NCI-H526 (cell line): ENCODE measurements at places on chromosomes 5 and 9.

- DNase-seq: no peak
Measured at GRCh38 chr5:115661101-115661500, 35.3 kb upstream of the TMED7 start.

DNA sequence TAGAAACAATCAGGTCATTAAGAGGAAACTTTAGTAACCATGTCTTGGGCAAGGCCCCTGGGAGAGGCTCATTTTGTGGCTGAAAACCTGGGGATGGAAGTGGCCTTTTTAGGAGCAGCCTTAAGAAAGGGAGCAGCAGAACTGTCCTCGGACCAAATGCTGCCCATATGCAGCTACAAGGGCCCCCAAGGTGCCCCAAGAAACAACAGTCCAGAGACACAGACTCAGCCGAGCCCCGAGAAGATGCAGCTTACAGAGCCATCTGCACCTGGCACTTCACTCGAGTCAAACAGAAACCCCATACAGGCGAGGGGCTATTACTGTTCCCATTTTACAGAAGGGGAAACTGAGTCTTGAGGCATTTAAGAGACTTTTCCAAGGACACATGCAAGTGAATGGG, 58.0 kb downstream of the COL23A1 start:
- no peak for DNase-seq

DNA sequence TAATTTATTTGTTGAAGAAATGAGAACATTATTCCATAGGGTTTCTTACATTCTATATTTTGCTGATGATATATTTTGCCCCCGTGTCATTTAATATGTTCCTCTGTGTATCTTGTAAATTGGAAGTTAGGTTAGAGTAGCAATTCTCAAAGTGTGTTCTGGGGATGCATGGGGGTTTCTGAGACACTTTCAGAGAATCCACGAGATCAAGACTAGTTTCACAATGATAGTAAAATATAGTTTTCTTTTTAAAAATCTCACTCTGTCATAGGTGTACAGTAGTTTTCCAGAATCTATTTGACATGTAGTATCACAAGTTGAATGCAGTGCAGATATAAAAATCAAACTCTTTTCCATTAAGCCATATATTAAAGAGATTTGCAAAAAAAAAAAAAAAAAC, 488.6 kb upstream of the SGCD start:
- no peak for DNase-seq

GRCh38 chr9:30673132-30673531, 1711.3 kb upstream of the ACO1 start:
- DNase-seq: no peak

- no peak for DNase-seq
Measured at GRCh38 chr9:68685770-68686169, 19.3 kb upstream of the PIP5K1B start.

DNA sequence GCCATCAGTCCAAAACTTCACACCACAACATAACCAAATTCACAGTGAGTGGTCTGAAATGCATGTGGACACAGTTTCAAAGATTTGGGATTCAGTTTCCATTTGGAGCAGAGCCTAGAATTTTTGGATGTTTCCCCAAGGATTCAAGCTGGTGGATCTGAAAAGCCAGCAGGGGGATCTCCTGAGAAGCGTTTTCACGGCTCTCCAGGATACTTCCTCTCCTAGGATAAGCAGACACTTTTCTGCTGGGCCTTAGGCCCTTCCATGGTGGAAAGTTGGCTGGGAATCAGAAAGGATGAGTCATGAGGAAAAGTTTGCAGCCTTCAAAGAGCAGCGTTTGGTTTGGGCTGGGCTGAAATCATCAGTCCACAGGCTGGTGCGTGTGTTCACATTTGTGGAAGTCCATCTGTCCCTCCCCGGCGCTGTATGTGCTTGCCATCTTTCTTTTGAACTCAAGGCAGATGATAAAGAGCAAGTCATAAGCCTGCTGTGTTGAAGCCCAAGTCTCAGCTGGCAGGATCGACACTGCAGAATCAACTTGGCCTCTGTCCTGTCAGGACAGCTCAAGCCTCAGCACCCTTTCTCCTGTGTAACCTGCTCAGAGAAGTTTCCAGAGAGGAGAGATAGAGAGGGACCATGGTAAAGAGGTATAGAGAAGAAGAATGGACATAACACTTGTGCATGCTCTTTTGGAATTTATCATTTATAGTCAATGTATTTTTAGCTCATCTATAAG, 152.6 kb upstream of the MSX2 start:
- no peak for DNase-seq

GRCh38 chr9:14380061-14380836, 66.3 kb upstream of the NFIB start:
- no peak for DNase-seq

DNA sequence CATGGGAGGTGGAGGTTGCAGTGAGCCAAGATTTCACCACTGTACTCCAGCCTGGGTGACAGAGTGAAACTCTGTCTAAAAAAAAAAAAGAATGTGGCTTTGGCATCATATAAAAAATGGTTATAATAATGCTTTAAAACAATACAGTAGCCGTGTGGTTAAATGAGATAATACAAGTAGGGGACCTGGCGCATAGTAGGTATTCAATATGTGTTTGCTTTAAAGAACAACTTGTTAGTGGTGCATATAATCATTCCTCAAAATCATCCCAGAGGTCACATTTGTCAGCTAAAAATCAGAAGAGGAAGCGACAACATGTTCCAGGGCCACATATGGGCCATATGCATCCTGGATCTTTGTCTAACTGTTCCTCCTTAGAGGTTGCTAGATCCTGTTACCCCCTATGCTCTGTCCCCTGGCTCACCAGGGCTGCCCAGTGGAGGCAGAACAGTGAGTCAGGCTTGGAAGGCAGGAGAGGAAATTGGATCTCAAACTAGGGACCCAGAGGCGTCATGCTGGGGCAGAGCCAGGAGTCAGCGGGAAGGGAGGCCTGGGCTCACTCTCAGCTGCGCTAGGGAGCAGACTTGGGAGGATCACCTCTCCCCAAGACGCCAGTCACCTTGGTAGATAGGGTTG, 27.7 kb downstream of the LHX6 start:
- DNase-seq: no peak

DNA sequence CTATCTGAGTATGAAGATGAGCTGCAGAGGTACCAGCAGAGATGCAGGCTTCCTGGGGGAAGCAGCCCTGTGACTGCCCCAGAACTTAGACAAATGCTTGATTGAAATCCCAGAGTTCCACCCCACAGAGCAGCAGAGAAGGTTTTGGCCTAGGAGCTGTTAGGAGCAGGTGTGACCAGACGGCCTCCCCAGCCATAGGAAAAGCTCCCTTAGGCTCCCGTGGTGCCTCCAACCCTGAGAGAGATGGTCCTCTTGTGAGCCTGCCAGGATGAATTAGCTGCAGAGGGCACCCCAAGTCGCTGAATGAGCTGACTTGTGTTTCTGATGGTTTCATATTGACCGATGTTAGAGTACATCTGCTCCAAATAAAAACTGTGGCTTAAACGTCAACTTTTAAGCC, 22.1 kb downstream of the NTRK2 start:
- DNase-seq: no peak

DNA sequence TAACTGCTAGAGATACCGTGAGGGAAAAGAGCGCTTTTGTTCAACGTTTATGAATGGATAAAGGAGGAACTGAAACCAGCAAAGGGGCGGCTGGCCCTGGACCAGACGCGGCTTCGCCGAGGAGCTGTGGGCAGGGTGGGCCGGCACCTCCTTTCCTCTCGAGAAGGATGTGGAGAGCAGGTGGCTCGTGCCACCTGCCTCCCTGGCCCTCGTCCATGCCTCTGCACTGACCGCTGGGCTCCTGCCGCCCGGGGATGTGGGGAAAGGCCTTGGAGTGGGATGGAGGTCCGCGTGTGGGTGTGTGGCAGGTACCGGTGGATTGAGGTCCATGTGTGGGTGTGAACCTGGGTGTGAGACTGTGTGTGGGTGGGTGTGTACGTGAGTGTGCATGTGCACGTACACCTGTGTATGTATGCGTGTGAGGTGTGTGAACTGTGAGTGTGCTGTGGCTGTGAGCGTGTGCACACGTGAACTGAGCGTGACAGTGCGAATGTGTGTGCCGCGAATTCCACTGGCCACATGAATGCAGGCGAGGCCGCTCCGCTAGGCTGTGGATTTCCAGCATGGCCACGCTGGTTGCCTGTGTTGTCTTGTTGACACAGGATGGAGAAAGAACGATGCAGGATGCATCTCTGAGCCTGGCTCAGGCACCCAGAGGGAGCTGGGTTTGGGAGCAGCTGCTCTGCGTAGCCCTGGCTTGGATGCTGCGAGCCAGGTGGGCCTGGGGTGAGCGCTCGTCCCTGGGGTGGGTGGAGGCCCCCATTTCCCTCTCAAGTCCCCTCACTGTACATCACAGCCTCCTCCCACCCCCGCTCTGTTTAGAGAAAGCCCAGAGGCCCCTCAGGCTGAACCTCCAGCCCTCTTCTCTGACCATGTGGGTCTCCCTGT, 4.4 kb upstream of the CEP72 start:
- DNase-seq: no peak

DNA sequence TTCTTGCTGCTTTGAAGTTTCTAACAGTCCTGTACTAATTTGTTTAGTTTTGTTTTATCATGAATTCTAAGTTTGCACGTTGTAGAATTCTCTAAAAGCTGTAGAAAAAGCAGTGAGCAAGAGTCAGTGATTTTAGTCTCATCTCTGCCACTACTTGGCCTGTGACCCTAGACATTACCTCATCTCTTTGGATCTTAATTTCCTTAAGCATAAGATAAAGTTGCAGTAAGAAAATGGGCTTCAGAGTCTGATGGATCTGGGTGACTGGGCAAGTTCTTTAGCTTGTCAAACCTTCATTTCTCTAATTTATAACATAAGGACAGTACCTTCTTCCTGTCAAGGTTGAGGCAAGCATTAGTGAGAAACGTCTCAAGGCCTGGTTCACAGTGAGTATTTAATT, 247.9 kb downstream of the DMRT2 start:
- DNase-seq: no peak

GRCh38 chr9:82088591-82088990, 100.0 kb downstream of the SPATA31D1 start:
- no peak for DNase-seq

DNA sequence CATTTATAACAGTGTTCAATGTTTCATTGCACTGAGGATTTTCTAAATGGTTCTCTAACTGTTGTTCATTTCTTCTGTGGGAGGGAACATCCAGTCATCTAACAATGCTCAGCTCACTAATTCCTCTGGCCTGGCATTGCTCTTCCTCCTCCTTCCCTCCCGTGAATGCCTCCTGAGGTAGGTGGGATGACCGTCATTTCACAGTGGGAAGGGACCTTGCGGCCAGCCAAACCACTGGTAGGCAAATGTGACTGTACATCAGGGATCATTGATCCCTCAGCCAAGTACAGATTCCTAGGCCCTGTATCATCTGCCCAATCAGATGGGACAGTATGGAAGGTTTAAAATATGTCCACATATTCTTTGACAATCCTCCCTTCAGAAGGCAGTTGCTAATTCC, 23.7 kb upstream of the VDAC1 start:
- no peak for DNase-seq

GRCh38 chr9:110984890-110985437, 53.3 kb downstream of the LPAR1 start:
- no peak for DNase-seq

- DNase-seq: no peak
Measured at GRCh38 chr5:42506662-42507061, 83.4 kb downstream of the GHR start.

- no peak for DNase-seq
Measured at GRCh38 chr5:37086466-37087173, 162.6 kb downstream of the CPLANE1 start.

DNA sequence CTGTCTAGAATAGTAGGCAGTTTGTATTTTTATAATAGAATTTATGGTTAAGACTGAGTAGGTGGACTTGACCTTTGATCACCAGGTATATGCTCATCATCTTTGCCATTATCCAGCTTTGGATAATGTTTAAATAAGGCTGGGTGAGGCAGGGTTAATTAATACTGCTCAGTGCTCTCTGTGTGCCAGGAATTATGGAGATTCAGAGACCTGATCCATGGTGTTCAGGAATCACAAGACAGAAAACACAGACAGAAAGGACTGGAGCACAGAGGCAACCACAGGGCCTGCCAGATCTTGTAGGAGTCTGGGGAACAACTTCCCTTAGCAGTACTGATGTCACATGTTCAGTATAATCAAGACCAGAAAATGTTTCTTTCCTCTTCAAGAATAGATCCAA, 186.3 kb upstream of the ADCY2 start:
- DNase-seq: no peak

- no peak for DNase-seq
Measured at GRCh38 chr9:113501129-113501686, 37.7 kb downstream of the RGS3 start.

- no peak for DNase-seq
Measured at GRCh38 chr9:118088090-118088489, 383.9 kb downstream of the TLR4 start.

- DNase-seq: peak; percentile 95
Measured at GRCh38 chr5:179697993-179698934, 503 bp upstream of the CANX start.

DNA sequence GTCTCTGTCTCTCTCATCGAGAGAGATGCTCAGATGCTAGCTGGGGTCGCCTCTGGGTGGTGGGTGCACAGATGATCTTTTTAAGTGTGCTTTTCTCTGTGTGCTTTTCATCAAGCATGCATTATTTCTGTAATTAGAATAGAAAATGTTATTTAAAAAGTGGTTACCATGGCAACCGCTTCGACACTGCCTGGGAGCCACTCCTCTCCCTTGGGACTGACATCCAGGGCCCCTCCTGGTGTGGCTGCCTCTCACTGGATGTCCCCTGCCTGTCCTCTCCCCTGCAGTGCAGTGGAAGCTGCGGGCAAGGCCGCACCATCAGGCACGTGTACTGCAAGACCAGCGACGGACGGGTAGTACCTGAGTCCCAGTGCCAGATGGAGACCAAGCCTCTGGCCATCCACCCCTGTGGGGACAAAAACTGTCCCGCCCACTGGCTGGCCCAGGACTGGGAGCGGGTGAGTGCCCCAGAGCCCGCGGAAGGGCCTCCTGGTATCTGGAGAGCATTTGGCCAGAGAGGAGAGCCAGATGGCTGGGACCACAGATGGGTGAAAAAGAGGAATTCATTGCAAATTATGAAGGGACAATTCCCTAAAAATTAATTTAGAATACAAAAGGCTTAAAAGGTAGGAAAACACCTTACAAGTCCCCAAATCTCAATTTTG, 34.7 kb downstream of the ADAMTSL2 start:
- DNase-seq: no peak

DNA sequence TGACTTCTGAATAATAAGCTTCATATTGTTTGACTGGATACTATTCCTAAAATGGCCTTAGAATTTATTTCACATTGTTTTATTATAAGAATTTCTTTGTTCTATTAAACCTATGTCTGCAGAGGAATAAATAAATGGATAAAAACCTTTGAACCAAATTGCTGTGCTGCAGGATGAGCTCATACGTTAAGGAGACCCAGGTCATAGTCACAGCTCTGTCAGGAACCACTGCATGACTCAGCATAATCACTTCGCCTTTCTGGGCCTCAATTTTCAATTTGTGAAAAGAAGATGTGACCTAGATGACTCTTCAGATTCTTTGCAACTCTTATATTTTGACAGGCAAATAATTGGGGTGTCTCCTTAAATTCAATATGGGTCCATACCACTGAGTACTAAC, 36.7 kb upstream of the HMHB1 start:
- no peak for DNase-seq

DNA sequence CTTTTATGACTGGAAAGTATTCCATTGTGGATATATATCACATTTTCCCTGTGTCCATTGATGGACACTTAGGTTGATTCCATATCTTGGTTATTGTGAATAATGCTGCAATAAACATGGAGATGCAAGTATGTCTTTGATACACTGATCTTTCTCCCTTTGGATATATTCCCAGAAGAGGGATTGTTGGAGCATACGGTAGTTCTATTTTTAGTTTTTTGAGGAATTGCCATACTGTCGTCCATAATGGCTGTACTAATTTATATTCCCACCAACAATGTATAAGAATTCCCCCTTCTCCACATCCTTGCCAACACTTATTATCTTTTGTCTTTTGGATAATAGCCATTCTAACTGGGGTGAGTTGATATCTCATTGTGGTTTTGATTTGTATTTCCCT, 54.9 kb upstream of the PITX1 start:
- DNase-seq: no peak
